G401 (cell line): ENCODE measurements at places on chromosomes 5 and 9. TPM values are rescaled to one million over a fixed set of nuclear protein-coding genes. Genes with fewer than 3 reads are reported as not detected.

The MYMK gene
- 0.64 TPM in 1 of 2 replicates, not detected in the other for total RNA-seq

The TXNDC15 gene
- 51.4 and 81.3 TPM in 2 replicates for total RNA-seq

DNA sequence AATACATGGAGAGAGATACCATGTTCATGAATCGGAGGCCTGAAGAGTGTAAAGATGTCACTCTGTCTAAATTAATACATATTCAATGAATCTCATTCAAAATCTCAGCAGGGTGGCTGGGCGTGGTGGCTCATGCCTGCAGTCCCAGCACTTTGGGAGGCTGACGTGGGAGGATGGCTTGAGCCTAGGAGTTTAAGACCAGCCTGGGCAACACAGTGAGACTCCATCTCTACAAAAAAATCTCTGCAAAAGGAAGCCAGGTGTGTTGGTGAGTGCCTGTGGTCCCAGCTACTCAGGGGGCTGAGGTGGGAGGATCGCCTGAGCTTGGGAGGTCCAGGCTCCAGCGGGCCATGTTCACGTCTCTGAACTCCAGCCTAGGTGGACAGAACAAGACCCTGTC, 49.7 kb downstream of the COL23A1 start:
- DNase-seq: no peak

DNA sequence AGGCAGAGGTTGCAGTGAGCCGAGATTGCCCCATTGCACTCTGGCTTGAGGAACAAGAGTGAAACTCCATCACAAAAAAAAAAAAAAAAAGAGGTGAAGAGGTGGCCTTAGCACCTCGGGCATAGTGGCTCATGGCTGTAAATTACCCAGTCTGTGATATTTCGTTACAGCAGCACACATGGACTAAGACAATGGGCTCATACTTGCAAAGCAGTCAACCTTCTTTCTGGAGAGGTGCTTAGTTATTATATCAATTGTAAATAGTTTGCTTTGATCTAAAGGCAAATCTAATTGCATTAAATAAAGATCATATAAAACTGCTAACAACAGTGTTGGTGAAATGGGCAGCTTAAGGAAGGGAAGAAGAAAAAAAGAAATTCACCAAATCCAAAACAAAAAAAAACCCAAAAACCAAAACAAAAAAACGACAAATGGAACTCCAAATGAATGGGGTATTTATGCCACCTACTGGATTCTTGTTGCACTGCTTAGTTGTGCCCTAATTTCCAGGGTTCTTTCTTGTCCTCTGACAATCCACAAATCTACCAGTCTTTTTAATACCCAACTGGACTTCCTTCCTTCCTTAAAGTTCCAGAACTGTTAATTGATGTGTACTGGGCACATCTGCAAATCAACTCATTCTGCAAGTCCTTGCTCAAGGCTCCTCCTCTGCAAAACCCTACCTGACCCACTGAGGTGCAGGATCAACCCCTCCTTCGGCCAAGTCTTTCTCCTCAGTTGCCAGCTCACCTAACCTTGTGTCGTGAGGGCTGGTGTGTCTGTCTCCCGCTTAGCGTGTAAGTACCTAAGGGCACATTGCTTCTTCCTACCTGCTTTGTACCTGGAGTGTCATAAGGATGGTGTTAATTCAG, 35.0 kb upstream of the DMRT1 start:
- DNase-seq: peak; percentile 36

The GLT6D1 gene
- total RNA-seq: not detected in 2 replicates

The PCDH12 gene
- not detected in 2 replicates for total RNA-seq

DNA sequence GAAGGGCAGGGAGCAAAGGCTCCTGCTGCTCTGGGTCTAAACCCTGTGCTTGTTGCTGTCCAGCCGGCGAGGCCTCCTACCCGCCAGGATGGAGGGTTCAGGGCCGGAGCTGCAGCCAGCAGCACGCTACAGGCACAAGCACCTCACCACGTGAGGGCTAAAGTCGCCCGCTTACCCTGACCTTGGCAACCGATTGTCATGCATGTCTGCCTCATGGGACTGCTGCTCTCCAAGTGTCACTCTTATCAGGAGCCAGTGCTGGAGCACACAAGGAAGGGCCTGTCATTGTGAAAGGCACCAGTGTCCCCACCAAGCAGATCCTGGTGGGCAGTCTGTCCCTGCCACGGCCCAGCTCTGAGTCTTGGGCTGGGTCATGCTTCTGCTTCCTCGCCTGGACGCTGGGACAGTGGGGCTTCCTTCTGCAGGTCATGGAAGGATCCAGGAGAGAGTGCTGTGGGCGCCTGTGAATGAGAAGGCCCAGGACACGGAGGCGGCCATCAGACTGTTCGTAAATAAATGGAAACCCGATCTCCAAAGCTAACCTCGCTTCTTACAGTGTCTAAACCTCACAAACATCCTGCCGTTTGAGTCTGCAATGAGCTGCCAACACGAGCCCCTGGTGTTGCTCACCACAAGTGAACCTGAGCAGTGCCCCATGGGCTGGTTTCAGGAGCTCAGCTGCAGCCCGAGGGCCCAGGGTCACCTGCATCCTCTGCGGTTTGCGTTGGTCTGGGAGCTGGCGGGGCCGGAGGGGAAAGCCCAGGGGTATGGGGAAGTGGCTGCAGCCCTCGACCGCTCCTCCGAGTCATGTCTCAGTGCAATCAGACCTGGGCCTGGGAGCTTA, 58.2 kb upstream of the RXRA start:
- DNase-seq: no peak

DNA sequence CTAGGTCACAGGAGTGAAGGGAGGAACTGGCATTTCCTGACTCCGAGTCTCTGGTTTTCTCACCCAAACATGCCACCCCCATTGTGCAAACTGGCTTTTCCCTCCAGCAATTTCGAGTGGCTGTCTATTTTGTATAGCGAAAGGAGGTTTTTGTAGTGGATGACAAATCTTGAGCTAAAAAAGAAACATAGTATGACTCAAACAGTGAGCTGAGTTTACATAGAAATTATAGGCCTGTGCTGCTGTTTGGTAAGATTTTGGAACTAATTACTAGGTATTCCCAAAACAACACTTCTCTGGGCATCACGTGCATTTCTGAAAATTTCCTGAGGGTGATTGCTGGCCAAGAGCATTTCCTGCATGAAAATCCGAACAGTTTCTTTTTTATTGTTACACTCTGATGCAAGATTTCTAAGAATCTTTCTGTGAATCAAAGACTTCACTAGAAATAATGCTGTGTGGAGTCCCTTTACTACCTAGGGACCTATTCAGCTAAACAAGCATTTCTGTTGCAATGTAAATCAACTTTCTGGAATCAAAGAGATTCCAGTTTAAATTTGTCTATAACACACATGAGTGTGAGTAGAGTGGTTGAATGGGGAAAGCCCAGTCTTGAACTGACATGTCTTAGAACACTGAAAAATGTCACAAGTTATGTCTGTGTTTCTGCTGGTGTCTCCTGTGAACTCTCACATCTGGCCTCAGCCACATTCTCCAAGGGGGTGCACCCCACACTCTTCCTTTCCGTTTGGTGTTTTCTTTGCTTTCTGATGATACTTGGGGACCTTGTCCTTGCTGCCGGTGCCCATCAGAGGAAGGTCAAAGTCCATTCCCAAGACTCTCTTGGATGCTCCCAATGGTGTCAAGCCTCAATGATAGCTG, 33.3 kb upstream of the DAPK1 start:
- DNase-seq: no peak

- DNase-seq: no peak
These were observed 41.9 kb downstream of the HSDL2 start for GRCh38 chr9:112421771-112422222.

- DNase-seq: peak; percentile 37
These were observed 29.5 kb upstream of the APC start for GRCh38 chr5:112708103-112708622.

The AJM1 gene
- total RNA-seq: 0.49 and 1.1 TPM in 2 replicates

The OLFM1 gene
- total RNA-seq: 5.9 and 6.5 TPM in 2 replicates

The PRSS3 gene
- total RNA-seq: not detected in 2 replicates

DNA sequence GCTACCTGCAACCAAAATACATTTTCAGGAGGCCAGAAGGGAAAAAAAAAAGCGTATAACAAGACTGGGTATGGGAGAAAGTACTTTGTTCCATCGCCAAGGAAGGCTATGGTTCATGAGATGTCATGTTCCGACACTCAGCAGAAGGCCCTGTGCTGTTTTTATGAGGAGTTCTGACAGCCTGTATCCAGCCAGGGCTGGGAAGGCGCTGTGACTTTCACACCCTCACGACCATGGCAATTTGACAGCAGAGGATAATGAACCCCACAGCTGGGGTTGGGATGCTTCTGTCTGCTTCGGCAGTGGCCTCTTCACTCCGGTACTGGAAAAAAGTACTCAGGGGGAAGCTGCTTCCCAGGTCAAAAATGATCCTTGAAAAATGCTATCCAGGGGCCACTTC, 154.4 kb downstream of the PRELID2 start:
- no peak for DNase-seq

GRCh38 chr9:33025572-33026342, 684 bp downstream of the DNAJA1 start:
- peak; percentile 50 for DNase-seq

The SLC6A18 gene
- total RNA-seq: not detected in 2 replicates

The TEK gene
- not detected in 2 replicates for total RNA-seq

GRCh38 chr5:32217886-32218396, 43.8 kb upstream of the GOLPH3 start:
- no peak for DNase-seq

- no peak for DNase-seq
These were observed 46.9 kb downstream of the RASGRF2 start for GRCh38 chr5:81006947-81007636.

- DNase-seq: no peak
These were observed 66.9 kb downstream of the CTSL start for GRCh38 chr9:87792831-87793288.

The ORM2 gene
- total RNA-seq: not detected in 2 replicates

GRCh38 chr9:110208031-110208430, at the start of gene C9orf152:
C9orf152 (minus strand) TSS chr9:110208159; CDS start chr9:110207579, 580 bp downstream.
- DNase-seq: no peak

DNA sequence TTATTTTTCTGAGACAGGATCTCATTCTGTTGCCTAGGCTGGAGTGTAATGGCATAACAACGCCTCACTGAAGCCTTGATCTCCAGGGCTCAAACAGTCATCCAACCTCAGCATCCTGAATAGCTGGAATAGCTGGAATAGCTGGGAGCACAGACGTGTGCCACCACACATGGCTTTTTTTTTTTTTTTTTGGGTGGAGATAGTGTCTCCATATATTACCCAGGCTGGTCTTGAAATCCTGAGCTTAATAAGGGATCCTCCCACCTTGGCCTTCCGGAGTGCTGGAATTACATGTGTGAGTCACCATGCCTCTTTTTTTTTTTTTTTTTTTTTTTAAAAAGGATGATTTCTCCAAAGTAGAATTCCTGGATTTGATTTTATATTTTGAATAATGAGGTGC, 60.7 kb downstream of the NSD1 start:
- DNase-seq: no peak

DNA sequence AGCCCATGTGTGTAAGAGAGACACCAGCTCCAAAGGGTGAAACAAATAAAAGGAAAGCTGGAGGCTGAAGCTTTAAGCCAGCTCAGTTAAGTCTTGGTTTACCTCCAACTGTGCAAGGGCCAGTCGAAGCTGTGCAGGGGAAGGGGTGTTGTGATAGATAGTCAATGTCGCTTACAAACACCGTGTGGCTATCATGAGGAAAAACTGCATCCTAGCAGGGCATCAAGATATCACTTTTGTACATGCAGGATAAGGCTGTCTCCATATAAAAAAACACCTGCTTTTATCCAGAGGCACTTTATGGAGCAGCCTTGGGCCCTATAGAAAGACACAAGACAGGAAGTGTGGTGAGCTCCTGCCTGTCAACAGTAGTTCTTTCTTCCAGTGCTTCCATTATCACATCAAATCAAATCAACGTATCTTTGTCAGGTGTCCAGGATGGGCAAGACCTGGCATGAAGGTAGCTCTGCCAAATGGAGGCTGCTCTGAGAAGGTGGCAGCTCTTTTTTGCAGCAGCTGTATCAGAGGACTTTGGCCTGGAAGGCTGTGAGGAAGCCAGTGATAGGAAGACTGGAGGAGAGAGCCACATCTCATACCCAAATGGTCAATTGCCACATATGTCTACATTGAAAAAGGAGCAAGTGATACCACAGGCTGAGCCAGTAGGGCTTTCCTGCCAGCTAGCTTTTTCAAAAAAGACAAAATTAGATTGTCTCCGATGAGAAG, 29.3 kb upstream of the SELENOP start:
- DNase-seq: no peak

The PLPP7 gene
- 6.4 and 8.2 TPM in 2 replicates for total RNA-seq

The PCDHB3 gene
- 0.92 and 2.4 TPM in 2 replicates for total RNA-seq

DNA sequence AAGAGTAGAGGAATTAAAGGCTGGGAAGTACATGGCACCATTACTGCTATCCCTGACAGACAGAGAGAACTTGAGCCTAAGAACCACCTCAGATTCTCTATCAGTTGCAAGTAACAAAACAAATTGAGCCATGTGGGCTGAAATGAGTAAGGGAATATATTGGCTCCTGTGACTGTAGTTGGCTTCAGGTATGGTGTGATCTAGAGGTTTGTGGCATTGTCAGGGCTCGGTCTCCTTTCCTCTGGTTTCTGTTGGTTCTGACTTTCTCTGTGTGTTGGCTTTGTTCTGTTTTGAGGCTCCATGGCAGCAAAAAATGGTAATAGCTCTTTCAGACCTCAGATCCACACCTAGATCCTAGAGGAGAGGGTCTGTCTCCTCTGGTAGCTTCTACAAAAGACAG, 5.7 kb downstream of the GALNT10 start:
- DNase-seq: no peak

The CTXN3 gene
- total RNA-seq: not detected in 2 replicates

DNA sequence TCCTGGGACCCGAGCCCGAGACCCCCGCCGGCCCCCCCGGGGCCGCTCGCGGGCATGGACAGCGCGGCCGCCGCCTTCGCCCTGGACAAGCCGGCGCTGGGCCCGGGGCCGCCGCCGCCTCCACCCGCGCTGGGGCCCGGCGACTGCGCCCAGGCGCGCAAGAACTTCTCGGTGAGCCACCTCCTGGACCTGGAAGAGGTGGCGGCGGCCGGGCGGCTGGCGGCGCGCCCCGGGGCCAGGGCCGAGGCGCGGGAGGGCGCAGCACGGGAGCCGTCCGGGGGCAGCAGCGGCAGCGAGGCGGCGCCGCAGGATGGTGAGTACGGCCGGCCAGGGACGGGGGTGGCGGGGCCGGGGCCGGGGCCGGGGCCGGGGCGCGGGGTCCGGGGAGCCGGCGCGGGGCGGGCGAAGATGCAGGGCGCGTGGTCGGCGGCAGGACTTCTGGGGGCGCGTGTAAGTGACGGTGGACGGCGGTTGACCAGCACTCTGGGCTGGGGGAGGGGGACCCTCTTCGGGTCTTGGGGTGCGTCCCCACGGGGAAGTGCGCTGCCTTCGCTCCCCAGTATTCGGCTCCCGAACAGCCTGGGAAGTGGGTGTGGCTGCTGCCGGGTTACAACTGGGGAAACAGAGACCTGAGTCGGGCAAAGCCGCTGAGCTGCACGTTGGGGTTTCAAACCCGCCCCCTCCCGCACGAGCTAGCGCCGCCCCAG, 520 bp downstream of the PRRX2 start:
- no peak for DNase-seq

DNA sequence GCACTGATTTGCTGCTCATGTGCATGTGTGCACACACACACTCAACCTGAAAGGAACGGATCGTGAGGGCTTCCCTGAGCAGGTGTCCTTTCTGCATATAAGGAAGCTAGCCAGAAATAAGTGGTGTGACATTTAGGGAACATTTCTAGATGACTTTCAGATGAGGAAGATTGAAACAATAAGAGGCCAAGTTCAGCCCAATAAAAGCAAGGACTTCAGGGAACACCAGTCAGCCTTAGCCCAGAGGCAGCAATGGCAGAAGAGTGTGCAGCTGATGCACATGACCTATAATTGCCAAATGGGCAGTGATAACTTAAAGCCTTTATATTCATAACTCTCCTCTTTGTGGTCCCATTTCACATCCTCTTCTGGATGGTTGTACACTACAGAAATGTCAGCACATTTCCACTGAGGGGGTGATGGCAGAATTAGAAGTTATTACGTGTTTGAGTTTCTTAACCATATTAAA, 255.5 kb downstream of the TRIM32 start:
- no peak for DNase-seq

GRCh38 chr9:135525241-135526088, 4.2 kb downstream of the LCN1 start:
- DNase-seq: no peak
